T-helper 22 cell (primary cell): ENCODE measurements at places on chromosomes 7 and 10.

DNA sequence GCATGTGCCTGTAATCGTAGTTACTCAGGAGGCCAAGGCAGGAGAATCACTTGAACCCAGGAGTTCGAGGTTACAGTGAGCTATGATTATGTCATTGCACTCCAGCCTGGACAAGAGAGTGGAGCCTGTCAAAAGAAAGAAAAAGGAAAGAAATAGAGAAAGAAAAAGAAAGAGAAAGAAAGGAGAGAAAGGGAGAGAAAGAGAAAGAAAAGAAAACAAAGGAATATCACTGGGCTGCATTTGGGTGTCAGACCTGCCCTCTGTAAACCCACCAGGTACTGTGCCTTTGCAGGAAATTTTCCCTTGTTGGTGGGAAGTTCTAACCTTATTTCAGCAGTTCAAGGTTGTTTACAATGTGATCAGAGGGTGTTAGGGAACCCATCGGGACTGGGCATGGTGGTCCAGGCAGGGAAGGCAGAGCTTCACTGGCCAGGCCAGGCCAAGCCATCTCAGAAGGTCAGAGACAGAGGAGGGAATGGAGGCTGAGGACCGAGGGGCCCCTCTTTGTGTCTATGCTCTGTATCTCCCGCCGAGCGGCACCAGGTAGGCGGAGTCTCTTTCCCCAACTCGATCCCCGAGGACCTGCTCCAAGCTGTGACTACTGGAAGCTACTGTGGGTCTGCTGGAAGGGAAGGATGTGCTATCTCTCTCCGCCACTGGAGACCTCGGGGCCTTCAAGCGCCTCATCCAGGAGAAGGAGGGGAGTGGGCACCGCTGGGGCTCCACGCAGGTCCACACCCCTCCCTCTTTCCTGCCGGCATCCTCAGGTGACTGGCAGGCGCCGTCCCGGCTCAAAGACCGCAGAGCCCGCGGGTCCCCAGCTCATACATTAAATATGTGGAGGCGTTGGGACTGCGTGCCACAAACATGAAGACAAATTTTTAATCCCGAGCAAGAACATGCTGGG lies 15.2 kb upstream of the KAZALD1 start:
- DNase-seq = no peak

DNA sequence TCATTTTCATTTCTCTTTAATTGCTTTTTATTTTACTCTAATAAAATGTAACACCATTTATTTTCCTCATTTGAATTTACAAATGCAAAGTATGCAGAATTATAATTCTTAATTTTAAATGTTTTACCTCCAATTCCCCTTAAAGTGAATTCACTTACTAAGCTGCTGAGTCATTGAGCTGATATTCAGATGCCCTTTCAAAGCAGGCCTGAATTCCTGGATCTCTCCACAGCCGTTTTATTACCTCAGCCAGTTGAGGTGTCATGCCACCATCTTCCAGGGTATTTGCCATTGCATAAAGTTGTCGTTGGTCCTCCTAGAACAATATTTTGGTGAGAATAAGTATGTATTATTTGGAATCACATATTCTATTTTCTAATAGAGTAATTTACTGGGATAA lies 33.2 kb downstream of the GNAT3 start:
- no peak for DNase-seq

- DNase-seq = no peak
Observed at GRCh38 chr7:50505553-50506210, 55.5 kb upstream of the FIGNL1 start.

DNA sequence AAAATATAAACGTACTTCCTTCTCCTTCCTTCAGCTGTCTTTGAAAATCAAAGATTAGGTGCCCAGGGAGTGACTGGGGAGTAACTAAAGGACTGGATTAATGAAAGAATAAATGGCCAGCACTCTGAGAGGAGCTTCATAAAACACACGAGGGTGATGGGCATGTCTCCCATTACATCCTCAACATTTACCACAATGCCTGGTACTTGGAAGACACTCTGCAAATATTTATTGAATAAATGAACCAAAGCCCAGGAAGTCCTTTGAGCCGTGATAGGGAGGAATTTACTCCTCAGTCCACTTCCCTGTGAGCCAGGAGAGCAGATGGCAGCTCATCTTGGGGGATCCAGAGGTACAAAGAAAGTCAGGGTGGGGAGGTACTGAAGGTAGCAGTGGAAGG lies 96.3 kb downstream of the RAB11FIP2 start:
- no peak for DNase-seq

DNA sequence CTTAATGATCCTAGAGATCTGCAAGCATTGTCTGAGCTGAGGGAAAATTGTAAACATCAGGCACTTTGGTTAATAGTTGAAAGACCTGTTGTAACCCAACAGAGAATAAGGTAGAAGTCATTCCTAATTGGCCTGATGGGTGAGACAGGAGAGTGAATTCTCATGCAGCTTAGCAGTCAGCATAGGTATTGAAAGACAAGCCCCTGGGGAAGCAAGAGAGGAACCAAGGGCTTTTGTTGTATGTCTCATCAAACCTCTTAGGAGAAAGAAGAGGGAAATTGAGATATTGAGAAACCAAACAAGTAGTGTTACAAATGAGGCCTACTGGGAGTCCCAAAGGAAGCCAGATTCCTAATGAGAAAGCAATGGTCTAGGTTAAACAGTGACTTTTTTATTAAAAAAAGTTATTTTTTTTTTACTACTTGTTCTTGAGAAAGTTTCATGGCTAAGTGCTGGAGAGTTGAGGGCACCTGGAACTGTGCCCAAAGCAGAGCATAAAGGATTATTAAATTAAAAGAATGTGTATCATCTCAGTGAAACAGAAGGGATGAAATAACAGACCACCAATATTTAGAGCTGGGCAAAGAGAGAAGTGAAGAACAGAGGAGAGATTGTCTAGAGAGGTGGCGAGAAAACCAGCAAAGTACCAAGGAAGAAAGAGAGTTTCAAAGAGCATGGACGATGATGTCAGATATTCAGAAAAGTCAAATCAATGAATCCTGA lies 168.9 kb downstream of the CDK14 start:
- DNase-seq = no peak

DNA sequence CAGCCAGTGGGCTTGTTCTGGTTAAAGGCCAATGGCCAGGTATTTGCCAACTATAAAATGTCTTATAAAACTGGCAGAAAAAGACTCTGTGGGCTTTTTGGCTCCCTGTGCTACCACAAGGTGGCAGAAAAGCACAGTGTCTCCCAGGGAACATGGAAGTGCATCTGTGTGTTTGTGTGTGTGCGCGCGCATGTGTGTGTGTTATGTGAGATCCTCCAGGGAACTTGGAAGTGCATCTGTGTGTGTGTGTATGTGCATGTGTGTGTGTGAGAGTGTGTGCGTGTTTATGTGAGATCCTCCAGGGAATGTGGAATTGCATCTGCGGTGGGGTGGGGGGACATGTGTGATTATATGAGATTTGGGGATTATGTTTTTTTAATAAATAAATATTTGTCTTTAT lies 30.2 kb upstream of the ABI1 start:
- DNase-seq = no peak

DNA sequence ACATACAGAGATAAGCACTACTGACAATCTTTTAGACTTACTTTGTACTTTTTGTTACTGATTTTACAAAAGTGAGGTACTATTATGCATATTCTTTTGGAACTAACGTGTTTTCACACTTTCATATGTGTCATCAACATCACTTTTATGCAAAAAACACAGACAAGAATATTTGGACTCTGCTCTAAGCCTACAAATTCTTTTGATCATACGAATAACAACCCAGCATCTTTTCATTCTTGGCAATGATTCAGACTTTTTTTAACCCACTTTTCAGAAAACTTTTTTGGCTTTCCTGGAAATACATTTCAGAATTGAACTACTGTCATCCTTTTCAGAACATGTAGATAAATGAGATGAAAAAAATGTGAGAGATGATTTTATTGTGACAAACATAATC lies 30.2 kb downstream of the USP6NL start:
- no peak for DNase-seq

- DNase-seq = no peak
Observed at GRCh38 chr7:97145068-97145467, 27.6 kb downstream of the SDHAF3 start.

DNA sequence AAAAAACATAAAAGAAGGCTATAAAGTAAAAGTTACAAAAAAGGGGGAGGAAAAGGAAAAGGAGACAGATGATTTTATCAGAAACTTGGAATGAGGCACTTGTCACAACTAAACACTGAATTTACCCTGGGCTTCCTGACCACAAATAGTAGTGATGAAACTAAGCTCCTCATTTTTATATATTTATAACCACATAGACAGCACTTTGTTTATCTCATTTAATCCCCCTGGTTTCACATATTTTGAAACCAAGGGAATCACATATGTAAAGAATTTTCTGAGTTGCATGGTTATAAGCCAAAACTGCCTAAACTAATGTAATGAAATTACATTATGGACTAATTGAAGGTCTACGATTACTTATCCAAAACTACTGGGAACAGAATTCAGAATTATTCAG lies 39.6 kb upstream of the MET start:
- DNase-seq = no peak

DNA sequence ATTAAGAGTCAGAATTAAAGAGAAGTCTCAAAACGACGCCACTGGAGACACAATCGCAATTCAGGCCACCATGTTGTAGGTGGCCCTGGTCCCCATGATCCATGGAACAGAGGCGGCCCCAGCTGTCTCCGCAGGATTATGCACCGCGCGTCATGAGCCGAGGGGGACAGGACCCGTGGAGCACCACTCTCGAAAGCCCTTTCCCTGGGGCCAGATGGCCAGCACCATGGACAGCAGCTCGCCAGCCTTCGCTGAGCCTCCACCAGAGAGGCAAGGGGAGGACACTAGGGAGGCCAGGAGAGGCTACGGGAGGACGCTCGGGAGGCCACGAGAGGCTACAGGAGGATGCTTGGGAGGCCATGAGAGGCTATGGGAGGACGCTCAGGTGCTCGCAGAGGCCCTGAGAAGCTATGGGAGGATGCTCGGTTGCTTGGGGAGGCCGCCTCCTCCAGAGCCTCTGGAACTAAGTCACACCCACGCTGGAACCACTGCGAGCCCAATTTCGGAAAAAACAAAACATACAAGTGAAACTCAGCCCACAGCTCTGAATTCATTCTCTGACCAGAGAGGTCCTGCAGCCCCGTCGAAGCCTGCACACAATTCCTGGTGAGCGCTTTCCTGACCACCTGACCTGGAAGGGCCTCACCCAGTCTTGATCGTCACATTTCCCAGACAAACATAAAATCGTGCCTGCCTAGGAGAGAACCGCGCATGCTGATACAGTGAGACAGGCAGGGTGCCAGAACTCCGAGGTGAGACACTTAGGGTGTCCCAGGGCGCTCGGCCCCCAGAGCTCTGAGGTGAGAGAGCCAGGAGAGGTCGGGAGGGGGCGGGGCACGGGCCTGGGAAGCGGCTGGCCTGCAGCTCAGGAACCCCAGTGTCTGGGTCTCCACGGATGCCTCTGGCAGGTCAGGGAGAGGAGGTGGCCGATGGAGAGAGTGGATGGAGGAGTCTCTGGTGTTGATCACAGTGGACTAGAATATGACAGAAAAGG lies 224.4 kb downstream of the PTPRN2 start:
- DNase-seq = no peak

DNA sequence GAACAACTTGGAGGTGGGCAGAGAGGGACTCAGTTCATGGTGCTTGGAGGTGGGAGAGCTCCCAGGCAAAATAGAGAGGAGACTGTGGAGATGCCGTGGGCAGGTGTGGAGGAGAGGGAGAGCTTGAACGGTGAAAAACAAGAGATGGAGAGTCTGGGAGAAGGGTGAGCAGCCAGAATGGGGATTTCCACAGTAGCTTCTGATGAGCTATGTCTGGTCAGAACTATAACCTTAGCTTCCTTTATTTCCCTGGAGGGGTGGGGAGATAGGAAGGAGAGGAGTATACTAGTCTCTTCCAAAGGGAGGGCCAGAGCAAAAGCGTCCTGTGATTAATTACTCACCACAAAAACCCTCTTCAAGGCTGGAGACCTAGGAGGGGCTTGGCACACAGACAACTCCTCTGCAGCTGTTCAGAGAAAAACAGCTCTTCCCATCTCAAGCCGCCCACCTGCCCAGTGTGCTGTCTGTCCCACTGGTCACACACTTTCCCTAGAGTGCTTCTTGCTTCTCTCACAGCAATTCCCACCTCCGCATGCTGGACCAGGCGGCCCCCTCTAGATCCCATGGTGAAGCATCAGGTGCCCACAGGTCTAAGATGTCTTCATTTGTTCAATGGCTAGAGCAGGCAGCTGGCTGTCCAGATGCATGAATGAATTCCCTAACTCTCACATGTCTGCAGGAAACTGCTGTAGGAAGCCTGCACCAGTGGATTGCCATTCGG lies 41.9 kb downstream of the TAS2R41 start:
- DNase-seq = no peak

- DNase-seq = no peak
Observed at GRCh38 chr7:128004623-128005022, 26.6 kb downstream of the LRRC4 start.

DNA sequence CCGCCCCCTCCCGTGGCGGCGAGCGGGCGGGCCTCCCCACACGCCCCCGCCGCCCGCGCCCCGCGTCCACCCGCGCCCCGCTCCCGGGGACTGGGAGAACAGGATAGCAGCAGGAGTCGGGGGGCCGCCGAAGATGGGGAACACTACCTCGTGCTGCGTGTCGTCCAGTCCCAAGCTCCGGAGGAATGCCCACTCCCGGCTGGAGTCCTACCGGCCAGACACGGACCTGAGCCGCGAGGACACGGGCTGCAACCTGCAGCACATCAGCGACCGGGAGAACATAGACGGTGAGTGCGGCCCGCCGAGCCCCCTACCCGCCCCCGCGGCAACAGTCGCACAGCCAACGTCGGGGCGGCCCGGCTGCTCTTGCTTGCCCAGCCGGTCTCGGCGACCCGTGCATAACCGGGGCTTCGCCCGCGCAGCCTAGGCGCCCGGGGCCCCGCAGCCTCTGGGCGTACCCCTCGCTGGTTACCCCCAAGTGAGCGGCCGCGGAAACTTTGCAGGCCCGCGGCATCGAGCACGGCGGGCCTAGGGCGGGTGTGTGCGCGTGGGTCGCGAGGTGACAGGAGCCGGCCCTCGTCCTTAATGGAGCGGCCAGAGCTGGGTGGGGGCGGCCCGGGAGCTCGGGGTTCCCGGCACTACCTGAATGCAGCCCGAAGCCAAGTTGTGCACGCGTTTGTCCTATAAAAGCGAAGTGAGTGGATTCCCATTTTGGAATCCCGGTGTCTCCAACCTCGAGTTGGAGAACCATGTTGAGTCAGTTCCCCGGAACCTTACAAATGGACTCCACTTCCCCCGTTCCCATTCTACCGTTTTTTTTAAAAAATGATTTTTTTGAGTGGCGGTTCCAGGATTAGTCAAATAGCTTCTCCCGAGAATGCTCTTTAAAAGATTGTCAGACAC lies 863 bp downstream of the CCNY start:
- DNase-seq = no peak

- no peak for DNase-seq
Observed at GRCh38 chr10:53744746-53745145, 972.2 kb upstream of the MBL2 start.

GRCh38 chr7:138417078-138417700 lies 42.9 kb upstream of the TRIM24 start:
- DNase-seq = no peak

- DNase-seq = no peak
Observed at GRCh38 chr7:18518555-18518954, 23.0 kb downstream of the HDAC9 start.
